Osteocyte (in vitro differentiated cells): ENCODE measurements at places on chromosomes 3 and 15. TPM values are rescaled to one million over a fixed set of nuclear protein-coding genes. Genes with fewer than 3 reads are reported as not detected.

DNA sequence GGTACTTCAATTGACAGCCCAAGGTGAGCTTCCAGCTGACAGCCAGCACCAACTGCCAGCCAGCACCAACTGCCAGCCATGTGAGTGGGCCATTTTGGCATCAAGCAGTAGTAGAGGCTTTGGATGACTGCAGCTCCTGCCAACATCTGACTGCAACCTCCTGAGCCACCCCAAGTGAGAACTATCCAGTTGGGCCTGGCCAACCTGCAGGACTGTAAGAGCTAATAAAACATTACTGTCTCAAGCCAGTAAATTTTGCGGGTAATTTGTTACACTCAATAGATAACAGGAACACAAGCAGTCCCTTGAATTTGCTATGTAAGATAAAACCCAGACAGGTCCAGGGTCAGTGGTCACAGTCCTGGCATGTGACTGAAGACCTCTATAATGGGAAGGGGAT lies 29.7 kb downstream of the EPHB1 start:
- no peak for DNase-seq

DNA sequence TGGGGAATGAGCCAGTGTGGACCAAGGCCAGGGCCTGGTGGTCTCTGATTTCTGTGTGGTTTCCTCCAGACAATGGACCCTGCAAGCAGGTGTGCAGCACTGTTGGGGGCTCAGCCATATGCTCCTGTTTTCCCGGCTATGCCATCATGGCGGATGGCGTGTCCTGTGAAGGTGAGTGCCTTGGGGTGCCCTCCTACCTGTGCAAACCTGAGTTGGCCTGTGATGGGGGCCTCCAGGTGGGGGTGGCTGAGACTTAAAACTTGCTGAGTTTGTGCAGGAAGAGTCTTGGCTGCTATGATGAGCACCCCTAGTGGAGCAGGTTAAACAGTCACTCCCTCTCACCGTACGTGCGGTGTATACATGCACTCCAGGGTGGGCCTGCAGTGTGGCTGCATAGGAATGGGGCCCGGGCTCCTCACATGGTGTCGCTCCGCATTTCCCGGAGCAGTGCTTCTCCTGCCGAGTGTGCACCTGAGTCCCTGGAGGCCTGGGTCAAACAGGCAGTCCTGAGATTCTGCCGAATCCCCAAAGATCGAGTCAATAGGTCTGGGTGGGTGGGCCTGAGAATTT lies 70.8 kb downstream of the FBLN2 start:
- DNase-seq: no peak

GRCh38 chr3:9514306-9514705 lies 39.3 kb downstream of the LHFPL4 start:
- DNase-seq: no peak

- DNase-seq: no peak
Measured at GRCh38 chr3:17820704-17821103, 78.3 kb upstream of the TBC1D5 start.

DNA sequence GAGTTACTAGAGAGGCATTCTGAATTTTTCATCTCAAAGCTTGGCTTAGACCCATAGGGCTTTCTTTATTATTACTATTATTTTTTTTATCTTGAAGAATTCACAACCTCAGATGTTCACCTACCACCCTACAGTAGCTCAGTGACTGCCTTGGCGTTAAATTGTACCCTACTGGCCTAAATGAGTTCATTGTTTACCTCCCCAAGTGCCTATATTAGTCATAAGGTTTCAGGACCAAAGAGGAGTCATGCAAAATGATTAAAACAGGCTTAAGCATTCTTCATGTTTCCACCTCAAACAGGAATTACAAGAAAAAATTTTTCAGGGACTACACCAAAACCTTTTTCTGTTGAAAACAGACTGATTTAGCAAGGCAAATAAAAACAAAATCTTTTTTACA lies 751.5 kb downstream of the SQOR start:
- DNase-seq: no peak

DNA sequence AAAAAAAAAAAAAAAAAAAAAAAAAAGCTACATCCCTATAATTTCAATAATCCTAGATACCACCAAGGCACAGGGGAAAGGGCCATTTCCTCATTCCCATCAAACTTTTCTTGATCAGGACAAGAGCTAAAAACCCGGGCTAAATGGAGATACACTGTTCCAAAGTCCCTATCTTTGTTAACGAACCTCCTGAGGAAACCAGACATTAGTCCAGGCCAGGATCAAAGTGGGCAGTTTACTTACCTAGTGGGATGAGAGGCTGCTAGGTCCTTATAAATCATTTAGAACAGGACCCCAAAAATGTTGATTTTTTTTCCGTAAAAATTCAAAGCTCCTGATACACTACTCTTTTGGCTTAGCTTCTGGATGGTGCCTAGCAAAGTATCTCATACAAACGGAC lies 35.6 kb downstream of the UBR1 start:
- DNase-seq: no peak

DNA sequence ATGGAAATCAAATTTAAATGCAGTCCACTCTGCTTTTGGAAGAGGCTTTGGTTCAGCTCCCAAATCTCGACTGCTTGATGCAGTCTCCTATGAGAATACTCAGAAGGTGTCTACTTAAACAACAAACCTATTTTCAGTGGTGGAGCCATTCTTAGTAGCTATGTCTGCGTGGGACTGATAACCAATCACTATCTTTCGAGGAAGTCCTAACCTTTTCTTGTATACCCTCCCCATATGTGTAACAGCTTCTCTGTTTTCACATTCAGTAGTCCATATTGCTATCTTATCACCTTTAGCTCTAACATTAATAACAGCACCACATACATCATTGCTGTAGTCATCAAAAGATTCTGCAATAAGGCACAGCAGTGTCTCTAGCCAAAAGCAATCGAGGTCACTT lies 333.0 kb upstream of the ATP11B start:
- DNase-seq: no peak

DNA sequence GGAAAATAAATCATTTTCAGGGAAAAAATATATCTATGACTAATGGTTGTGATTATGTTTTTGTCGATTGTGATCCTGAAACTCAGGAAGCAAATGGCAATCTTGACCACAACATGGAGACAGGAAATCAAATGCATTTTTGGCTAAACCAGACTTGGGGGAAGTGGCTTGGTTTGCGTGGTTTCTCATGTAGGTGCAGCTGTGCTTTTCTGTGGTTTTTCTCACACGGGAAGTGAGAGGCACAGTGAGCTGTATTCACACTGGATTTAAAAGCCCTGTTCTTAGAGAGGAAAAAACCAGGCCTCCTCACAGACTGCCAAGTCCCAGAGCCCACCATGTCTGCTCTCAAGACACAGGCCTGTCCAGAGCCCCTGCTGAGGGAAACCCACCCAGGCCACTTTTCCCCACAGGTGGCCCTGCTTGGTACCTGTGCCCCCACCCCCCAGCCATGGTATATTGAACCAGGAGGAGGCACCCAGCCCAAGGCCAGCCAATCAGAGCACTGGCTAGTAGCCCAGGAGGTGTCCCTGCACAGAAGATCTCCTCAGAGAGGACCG lies 46.1 kb downstream of the BTD start:
- no peak for DNase-seq

DNA sequence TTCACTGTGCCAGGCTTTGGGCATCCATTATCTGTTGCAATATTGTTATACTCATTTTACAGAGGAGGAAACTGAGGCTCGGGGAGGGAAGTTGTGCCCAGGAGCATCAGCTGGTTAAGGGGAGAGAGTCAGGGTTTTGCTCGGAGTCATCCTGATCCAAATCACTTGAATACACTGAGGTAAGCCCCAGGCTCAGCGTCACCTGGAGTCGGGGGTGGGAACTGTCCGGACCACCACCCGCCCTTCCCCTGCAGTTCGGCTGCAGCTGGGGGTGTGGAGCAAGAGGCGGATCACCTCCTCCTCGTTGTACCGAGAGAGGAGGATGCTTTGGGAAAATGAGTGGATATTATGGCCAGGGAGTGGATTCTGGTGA lies 646 bp downstream of the HRH1 start:
- DNase-seq: no peak

DNA sequence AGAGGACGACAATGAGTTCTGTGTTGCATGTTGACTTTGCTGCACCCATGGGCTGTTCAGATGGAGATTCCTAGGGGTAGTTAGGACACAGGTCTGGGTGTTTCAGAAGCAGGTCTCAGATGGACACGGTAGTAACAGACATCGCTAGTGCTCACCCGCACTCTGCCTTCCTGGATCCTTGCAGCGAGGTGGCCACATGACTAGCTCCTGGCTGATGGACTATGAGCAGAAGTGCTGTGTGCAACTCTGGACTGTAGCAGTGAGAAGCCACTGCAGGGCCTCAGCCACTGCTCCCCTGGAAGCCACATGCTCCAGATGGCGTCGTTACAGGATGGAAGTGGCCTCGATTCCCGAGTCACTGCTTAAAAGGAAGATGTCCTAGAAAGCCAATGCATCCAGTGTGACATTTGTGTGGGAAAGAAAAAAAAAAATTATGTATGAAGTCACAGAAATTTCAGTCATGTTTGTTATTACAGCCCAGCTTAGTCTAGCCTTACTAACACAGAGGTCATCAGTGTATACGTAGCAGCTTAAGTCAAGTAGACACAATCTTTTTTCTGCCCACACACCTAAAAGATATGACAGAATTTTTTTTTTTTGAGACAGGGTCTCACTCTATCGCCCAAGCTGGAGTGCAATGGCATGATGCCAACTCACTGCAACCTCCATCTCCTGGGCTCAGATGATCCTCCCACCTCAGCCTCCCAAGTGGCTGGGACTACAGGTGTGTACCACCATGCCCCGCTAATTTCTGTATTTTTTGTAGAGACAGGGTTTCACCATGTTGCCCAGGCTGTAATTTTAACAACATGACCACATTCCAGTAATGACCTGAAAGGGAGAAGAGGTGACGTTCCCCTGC lies 95.3 kb downstream of the XXYLT1 start:
- DNase-seq: no peak

- DNase-seq: peak; percentile 67
Measured at GRCh38 chr3:128273109-128273840, 120.0 kb downstream of the EEFSEC start.

GRCh38 chr3:33717616-33717865 lies 513 bp downstream of the CLASP2 start:
- peak; percentile 87 for DNase-seq

DNA sequence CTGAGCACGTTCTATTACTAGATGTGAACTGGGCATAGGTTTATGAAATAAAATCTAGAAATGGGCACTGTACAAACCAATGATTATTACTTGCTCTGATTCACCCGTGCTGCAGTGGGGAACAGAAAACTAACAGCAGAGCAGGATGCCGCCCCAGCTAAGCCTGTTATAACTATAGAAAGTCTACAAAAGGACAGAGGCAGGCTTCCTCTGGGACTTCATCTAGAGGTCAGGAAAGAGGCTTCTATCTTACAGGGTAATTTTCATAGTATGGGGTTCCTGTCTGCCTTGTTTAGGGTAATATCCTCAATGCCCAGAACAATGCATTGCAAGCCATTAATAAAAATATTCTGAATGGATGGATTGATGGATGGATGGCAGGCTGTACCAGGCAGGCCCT lies 177.0 kb upstream of the TBL1XR1 start:
- DNase-seq: no peak

DNA sequence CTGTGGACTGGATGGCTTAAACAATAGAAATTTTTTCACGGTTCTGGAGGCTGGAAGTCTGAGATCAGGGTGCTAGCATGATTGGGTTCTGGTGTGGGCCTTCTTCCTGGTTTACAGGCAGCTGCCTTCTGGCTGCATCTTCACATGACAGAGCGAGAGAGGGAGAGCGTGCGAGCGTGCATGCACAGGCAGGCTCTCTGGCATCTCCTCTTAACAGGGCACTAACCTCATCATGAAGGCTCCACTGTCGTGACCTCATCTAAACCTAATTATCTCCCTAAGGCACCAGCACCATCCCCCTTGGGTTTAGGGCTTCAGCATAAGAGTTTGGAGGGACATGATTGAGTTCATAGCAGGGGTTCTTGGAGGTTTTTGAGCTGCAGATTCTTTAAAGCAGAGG lies 292.0 kb upstream of the C2CD4B start:
- no peak for DNase-seq

- DNase-seq: no peak
Measured at GRCh38 chr3:25508901-25509300, 80.8 kb downstream of the RARB start.

DNA sequence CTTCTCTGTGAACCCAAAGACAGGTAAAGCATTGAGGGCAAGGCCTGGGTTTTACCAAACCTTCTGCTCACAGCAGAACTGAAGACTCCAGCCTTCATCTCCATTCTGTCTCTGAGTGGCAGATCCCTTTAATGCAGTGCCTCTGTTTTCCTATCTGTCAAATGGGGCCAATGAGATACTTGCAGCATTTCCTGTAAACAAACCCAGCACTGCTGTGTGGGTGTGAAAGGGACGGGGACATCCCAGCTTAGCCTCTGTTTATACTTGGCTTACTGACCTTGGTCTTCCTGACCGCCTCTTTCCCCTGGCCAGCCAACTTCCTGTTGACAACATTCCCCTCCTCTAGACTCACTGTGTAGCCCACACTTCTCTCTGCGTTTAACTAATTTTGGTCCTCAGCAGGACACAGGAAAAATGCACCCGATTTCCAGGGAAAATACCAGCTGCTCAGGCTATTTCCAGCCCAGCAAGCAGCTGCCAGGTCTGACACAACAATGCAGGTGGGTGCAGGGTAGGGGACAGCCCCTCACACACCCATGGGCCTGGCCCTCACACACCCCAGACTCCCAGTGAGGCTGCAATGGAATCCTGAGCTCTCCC lies 105.9 kb upstream of the HERC1 start:
- peak; percentile 42 for DNase-seq

- no peak for DNase-seq
Measured at GRCh38 chr3:172646439-172647015, 64.3 kb downstream of the NCEH1 start.

DNA sequence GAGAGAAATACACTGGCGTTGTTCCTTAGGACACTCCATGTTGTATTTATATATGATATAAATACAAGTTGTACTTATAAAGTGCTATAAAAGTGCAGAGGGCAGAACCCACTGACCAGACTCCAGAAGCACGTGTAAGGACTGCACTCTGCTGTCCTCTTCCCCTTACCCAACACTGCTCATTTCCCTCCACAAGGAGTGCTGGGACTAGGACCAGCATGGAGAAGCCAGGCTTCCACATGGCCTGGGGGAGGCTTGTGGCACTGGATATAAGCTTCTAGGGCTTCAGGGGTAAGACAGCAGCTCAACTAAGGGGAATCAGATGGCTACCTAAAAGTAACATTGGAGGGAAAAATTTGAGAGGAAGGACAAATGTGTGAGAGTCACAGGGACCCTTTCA lies 556.9 kb downstream of the IGSF11 start:
- DNase-seq: no peak

DNA sequence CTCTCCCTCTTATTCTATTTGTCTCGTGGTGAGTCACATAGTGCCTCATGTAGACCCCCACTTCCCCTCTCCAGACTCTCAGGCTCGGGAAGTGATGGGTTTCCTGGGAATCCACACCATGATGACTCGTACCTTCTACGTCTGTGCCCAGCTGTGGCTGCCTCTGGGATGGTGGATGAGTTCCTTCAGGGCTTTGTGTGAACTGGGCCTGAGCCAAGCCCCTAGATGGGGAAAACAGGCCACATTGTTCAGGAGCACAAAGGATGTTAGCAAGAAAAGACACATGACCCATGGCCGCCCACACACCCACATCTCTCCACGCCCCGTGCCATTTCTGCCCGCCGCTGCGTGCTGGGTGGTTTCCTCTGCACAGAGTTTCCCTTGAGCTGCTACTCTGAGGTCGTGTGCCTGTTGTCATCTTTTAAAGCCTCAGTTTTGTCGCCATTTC lies 10.5 kb downstream of the ISG20 start:
- DNase-seq: peak; percentile 83

MAGEL2 gene
- total RNA-seq: 1.4 and 1.5 TPM in 2 replicates

SLC24A5 gene
- total RNA-seq: not detected in 2 replicates

SNURF gene
- total RNA-seq: 19.1 and 20.5 TPM in 2 replicates

GMNC gene
- total RNA-seq: 2.2 and 2.8 TPM in 2 replicates

CPEB1 gene
- total RNA-seq: 0.13 and 0.65 TPM in 2 replicates

NTRK3 gene
- not detected in 2 replicates for total RNA-seq

GPR27 gene
- 0.63 and 0.94 TPM in 2 replicates for total RNA-seq

GOLGA6L7 gene
- total RNA-seq: not detected in 2 replicates

GOLGA6B gene
- total RNA-seq: not detected in 2 replicates
